ENCODE measurements at places on chromosomes 12 and 14. TPM values are rescaled to one million over a fixed set of nuclear protein-coding genes. Genes with fewer than 3 reads are reported as not detected.

DNA sequence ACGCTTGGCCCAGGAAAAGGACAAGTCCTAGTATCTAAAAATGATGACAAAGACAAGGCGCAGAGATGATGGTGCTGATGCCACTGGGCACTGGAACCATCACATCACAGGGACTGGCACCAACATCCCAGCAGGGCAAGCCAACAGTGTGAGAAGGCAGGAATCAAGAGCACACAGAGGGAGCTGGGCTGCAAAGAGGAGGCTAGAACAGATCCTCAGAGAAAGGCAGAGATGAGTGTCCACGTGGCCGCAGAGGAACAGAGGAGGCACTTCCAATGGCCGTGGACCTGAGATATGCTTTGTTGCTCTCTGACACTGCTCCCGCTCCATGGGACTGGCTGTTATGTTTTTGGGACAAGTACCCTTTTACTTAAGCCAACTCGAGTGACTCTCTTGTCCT is 17.9 kb downstream of the FOXN3 start:
- DNase-seq = no peak
- no peak overlapping the region for H3K4me3 ChIP-seq
- H3K4me1 ChIP-seq = no peaks in the 10 kb centered on the region
- H3K27ac ChIP-seq = no peak overlapping the region

- H3K4me1 ChIP-seq = no peaks in the 10 kb centered on the region
- no peak overlapping the region for H3K4me3 ChIP-seq
- H3K36me3 ChIP-seq = no peaks in the 10 kb centered on the region
- no peak overlapping the region for H3K27ac ChIP-seq
- DNase-seq = no peak
Measured at GRCh38 chr12:43861840-43862150, 25.9 kb downstream of the TMEM117 start.

GRCh38 chr14:43706900-43707299 is 800.2 kb downstream of the FSCB start:
- H3K36me3 ChIP-seq = no peaks in the 10 kb centered on the region
- no peak for DNase-seq
- H3K27me3 ChIP-seq = no peaks in the 10 kb centered on the region

DNA sequence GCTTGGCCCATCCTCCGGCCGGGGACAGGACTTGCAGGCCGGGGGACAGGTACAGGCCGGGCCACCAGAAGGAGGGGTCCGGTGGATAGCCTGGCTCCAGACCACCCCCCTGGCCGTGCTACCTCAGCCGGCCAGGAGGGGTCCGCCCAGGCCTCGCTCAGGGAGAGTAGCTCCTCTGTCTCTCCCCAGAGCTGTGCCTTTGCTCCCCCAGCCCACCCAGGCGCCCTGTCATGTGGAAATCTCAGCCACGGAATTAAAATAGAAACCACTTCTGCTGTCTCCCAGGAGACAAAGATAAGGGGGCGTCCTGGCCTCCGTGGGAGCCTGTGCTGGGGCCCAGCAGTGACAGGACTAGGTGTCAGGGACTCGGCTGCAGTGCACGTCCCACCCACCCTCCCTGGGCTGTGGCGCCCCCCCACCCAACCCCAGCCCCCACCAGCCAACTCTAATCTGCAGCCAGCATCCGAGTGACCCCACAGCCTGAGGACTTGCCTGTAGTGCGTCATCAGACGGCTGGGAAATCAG is 3.3 kb upstream of the CRIP2 start:
- H3K36me3 ChIP-seq = no peaks in the 10 kb centered on the region
- peaks cover 29% of the 10 kb centered on the region for H3K27me3 ChIP-seq
- peaks cover 38% of the 10 kb centered on the region for H3K4me1 ChIP-seq
- H3K27ac ChIP-seq = no peak overlapping the region

The RFX4 gene
- total RNA-seq = not detected
